ENCODE measurements at places on chromosomes 1 and 21.

DNA sequence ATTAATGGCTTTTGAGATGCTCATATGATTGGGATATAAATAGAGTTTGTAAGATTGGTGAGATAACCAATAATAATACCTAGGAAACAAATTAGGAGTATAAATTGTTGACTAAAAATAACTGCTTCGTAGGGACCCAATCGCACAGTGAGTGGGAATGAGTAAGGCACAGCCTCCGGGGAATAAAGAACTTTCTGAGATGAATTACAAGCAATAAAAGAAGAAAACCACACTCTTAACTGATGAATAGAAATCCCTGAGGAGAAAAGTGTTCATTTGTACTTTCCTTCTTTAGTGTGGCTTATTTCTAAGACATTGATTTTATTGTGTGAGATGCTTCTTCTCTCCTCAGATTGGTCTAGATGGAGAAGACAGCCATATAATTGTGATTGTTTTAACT is 443.4 kb upstream of the PRMT6 start:
- DNase-seq, result peak; percentile 14

GRCh38 chr1:152968248-152968647 is 2.2 kb upstream of the SPRR4 start:
- DNase-seq, result no peak

GRCh38 chr1:30809514-30810263 is 52.1 kb upstream of the LAPTM5 start:
- DNase-seq, result peak; percentile 52

GRCh38 chr1:20602851-20603450 is 14.1 kb downstream of the CDA start:
- DNase-seq, result peak; percentile 93

- DNase-seq, result no peak
Observed at GRCh38 chr1:110561596-110561995, 42.6 kb upstream of the KCNA10 start.

GRCh38 chr1:173362543-173362942 is 114.6 kb upstream of the PRDX6 start:
- no peak for DNase-seq

- DNase-seq, result no peak
Observed at GRCh38 chr1:85090225-85090624, 41.9 kb upstream of the MCOLN3 start.

DNA sequence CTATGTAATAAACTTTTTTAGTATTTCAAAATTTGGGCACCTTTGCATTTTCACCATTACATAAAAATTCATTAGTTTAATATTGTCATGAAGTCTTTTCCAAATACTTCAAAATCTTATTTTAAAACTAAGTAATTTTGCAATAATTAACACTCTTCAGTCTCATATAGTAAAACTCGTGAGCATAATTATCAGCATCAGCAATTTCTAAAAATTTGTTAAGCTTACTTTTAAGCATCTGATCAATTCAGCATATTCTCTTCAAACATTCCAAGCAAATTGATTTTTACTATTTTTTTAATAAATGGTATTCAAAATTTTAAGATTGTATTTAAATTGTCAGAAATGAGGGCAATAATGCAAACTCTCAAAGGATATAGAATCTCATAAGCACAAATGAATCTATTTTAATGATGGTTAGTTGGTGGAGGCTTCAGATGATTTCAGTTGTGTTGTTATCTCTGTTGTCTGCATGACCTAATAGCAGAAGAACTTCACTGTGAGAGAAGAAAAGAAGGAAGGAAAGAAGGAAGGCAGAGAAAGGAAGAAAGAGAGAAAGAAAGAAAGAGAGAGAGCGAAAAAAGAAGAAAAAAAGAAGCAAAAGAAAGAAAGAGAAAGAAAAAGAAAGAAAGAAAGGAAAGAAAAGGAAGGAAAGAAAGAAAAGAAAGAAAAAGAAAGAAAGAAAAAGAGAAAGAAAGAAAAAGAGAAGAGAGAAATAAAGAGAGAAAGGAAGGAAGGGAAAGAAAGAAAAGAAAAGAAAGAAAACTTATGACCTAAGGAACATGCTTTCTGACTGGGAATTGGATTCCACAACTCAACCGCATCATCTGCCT is 860.5 kb downstream of the NCAM2 start:
- DNase-seq, result no peak

DNA sequence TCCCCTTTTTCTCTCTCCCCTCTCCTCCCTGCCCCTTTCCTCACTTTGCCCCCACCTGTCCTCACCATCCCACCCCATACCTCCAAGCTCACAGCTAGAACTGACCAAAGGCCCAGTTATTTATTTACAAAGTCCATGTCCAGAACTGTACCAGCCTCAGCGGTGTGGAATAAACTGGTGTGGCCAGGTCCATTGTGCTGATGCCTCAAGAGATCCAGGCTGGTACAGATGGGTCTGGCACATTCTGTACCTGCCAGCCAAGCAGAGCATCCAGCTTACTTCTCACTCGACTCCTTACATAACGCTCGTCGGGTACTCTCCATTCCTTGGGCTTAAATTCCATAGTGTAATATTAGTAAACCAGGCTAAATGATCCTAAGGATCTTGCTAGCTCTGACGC is 11.8 kb downstream of the PDZK1IP1 start:
- no peak for DNase-seq
